Suppressor macrophage treated with lipopolysaccharide for 1 hour (primary cell): ENCODE measurements at places on chromosomes 16 and 17.

- peak; percentile 99 for DNase-seq
Measured at GRCh38 chr17:74520790-74521480, 10.3 kb downstream of the CD300LB start.

GRCh38 chr16:64826374-64826773 is 295.5 kb downstream of the CDH11 start:
- DNase-seq: no peak

DNA sequence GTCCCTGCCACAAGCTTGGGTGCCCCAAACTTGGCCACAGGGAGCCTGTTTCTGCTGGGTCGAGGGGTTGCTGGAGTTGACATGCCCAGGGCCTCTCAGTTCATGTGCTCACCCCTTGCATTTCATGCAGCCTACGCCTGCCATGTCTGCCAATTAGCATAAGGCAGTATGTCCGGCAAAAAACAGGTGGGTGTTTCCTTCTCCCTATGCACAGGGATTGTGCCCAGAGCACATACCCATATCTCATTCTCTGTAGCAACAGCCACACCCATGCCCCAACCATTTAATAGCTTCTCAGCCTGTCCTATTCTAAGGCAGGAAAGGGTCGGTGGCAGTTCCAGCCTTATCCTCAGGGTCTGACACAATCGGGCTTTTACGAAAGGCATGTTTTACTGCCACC is 340.4 kb upstream of the ASIC2 start:
- DNase-seq: no peak

- DNase-seq: no peak
Measured at GRCh38 chr17:806346-806745, 24.2 kb downstream of the MRM3 start.

GRCh38 chr16:20849589-20850390 is 43.5 kb downstream of the REXO5 start:
- peak; percentile 79 for DNase-seq

- DNase-seq: no peak
Measured at GRCh38 chr17:51674579-51675255, 414.4 kb downstream of the UTP18 start.

DNA sequence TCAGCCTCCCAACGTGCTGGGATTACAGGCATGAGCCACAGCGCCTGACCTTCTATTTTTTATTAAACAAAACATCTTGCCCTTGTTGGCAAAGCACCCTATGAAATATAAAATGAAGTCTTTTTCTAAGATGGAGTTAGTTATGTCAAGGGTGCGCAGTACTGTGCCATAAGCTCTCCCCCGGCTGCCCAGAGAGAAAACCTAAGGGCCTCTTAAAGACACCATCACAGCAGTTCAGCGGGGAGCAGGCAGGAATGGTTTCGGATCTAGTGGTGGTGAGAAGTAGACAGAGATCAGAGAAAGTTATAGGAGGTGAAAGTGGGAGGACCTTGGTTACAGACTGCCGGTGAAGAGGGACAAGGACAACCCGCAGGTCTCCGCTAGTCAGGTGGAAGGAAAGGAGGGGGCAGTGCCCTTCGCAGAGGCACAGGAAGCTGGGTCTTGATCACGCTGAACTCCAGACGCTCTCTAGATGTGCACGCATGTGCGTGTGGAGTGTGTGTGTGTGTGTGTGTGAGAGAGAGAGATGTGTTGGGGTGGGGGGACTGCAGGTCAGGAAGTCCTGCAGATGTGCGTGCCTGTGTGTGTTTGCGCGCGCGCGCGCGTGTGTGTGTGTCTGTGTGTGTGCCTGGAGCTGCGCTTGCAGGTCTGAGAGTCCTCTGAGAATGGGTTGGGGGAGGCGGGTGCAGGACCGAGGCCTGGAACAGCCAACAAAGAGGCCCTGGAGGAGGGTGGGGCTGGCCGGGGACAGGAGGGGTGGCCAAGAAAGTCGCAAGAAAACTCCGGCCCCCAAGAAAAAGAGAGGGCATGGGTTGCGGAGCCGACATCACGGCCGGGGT is 748 bp upstream of the CMTM3 start:
- DNase-seq: no peak

DNA sequence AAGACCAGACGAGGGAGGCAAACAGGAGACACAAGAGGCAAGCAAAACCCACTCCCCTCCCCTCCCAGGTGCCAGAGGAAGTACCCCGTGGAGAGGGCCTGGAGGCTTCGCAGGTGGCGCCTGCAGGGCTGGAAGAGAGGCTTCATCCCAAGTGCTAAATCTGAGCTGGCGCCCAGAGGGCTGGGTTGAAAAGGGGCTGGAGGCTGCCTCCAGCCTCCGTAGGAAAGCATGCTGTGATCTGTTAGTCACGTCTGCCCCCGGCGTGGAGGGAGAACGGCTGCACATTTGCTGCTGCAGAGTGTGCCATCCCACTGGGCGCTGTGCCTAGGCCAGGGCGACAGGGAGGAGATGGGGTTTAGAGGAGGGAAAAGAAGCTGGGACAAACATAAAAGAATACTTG is 16.9 kb downstream of the RPH3AL start:
- DNase-seq: no peak

DNA sequence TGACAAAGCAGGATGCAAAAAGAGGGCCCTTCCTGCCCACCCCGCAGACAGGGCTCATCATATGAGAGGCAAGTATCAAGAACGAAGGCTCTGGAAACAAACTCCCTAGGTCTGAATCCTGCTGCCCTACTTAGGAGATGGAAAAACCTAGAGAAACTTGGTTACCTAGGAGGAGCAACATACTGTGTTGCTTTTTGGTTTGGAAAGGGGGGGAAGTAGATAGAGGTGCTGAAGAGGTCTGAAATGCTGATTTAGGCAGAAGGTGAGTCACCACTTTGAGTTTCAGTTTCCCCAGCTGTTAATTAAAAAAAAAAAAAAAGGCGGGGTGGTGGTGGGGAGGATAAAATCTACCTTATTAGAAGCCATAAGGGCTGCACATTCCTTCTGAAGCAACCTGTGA is 1.5 kb downstream of the N4BP1 start:
- peak; percentile 66 for DNase-seq

- DNase-seq: no peak
Measured at GRCh38 chr17:77296769-77297409, 156.1 kb downstream of the SEC14L1 start.

DNA sequence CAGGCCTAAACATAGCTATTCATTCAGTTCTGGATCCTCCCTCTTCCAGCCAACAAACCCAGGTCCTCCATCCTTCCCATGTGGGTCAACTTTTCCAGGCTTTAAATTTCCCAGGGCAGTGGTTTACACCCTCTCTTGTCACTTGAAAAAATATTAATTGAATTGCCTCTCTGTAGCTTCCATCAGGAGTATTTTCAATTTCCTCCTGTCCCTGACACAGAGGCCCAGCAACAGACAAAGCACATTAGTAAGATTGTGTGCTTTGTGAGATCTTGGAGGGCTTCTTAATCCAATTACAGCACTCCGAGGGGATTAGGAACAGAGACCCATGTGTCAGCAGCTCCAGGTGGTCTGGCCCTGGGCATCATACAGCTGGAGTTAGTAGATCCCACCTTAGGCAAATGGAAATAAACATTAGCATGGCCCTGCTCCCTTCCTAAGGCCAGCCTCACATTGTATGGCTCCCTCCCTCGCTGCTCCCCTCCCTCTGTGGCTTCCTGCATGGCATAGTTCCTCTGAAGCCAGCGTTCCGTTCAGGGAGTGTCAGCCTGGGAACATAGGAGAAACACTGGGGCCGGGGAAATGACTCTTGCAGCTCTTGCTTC is 132.7 kb upstream of the HSBP1 start:
- DNase-seq: no peak

GRCh38 chr17:9294661-9295210 is 273.4 kb downstream of the NTN1 start:
- peak; percentile 54 for DNase-seq

GRCh38 chr17:61815863-61816503 is 47.3 kb downstream of the BRIP1 start:
- DNase-seq: no peak

DNA sequence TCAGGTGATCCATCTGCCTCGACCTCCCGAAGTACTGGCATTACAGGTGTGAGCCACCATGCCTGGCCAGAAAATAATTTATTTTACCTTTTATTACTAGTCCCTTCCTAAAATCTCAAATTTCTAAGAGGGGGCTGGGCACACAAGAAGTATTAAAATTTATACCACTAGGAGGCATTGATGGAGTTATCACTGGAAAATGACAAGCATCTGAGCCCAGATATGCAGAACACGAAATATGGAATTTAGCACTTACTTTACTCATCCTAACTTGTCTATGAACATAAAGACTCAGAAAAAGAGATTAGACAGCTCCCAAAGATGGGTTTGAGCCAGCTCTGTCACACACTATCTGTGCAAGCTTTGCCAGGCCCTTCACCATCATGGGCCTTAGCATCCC is 46.4 kb downstream of the STAT5A start:
- no peak for DNase-seq

DNA sequence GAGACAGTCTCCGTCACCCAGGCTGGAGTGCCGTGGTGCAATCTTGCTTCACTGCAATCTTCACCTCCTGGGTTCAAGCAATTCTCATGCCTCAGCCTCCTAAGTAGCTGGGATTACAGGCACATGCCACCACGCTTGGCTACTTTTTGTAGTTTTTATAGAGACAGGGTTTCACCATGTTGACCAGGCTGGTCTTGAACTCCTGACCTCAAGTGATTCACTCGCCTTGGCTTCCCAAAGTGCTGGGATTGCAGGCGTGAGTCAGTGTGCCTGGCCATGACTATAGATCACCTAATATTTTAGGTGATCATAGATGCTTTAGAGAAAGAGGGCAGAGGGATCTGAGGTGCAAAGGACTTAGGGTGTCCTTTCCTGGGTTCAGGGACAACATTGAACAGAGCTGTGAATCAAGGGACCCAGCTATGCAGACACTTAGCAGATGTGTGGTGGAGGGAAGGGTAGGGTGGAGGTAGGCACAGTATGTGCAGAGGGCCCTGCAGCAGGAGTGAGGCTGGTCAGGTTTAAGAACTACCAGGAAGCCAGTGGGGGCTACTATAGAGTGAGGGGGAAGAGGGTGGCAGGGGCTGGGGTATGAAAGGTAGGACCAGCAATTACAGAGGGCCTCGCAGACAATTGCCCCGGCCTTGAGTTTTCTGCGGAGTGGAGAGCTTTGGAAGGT is 116.5 kb downstream of the CMIP start:
- DNase-seq: no peak

DNA sequence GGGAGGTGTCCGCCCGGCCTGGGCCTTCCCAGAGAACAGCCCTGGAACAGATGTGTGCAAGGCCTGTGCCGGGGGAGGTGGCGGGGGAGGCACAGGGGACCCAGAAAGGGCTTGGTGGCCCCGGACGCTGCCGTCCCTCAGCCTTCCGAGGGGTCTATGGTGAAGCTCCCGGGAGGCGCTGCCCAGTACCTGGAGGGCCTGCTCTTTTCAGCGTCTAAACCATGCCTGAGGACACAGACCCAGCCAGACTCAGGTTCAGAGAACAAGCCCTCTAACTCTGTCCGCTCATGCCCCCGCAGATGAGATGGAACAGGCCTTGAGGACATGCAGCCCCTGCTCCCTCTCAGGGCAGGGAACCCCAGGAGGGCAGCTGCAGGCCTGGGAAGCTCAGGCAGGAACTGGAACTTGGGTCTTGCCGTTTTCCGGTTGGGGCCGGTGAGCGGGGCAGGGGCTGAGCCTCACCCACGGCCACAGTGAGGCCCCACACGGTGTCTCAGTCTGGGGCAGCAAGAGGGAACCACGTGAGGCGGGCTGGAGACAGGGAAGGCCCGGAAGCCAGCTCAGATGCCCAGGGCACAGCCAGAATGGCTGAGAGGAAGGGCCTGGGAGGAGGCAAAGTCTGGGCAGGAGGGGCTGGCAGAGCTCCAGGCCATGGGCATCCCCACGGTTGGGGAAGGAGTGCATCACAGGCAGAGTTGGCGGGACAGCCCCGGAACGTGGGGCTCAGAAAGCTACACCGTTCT is 12.5 kb downstream of the SLC16A3 start:
- DNase-seq: peak; percentile 96

GRCh38 chr16:30947859-30948666 is 805 bp upstream of the ORAI3 start:
- peak; percentile 75 for DNase-seq

DNA sequence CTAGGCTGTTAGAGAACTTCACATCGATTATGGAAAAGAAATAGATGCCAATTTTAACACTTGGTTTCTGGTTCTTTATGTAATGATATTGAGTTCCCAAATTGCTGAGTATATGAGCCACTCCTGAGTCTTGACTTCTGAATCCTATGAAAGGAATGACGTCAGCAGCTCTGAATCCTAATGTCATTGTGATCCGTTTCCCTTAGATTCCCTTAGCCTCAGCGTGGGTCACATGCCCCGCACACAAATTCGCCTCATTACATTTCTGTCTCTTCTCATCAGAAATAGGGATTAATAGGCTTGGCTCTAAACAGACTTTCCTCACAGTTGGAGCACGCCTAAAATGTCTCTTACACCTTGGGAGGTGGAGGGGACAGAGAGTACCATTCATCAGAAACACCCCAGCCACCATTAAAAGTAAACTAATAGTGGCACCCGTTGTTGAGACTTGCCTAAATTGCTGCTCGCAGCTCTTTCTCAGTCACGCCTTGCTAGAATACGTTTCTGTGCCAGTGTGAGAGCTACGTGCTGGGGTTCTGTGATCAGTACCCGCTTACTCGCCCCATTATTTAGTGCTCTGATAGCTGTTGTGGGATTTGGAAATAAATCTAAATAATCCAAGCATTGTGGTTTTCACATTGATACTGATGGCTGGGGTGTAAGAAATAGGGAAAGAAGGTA is 7.1 kb downstream of the MRM3 start:
- DNase-seq: no peak

- no peak for DNase-seq
Measured at GRCh38 chr17:44133918-44134476, 7.7 kb upstream of the HROB start.

DNA sequence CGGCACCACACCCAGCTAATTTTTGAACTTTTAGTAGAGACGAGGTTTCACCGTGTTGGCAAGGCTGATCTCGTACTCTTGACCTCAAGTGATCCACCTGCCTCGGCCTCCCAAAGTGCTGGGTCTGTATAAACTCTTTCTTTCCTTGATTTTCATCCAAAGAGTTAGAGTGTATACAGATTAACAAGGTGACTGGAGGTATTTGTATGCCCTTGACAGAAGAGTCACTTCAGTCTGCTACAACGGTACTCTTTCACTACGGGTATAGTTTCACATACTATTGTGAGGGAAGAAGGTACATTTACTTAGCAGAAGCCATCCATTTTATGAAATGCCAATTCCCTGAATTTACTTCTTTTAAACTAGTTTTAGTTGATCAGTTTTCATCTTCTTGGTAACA is 32.5 kb downstream of the PPM1E start:
- no peak for DNase-seq

- DNase-seq: no peak
Measured at GRCh38 chr16:23279721-23280153, 22.4 kb upstream of the SCNN1B start.

DNA sequence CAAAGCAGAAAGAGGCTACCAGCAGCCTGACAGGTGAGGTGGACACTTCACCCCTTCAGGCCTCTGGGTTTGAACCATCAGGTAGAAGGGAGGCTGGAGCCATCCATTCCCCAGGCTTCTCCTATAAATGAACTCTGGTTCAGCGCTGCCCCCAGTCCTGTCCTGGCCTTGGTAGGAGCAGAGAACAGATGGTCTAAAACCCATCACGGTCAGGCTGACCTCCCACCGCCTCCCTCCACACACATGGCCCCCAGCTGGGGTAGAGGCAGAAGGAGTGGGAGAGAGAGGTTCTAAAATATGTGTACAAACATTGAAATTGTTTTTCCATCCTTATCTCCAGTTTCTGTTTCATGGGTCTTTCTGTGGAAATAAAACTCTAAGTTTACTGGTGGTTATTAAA is 59.7 kb upstream of the DNAJA2 start:
- no peak for DNase-seq

- no peak for DNase-seq
Measured at GRCh38 chr16:58461056-58461455, 38.9 kb upstream of the NDRG4 start.
